Omental fat pad (tissue), 4 donors: ENCODE measurements at places on chromosomes 12 and 14. TPM values are rescaled to one million over a fixed set of nuclear protein-coding genes. Genes with fewer than 3 reads are reported as not detected.

- no peak for DNase-seq
Measured at GRCh38 chr14:24818058-24818822, 184.2 kb upstream of the GZMB start.

- DNase-seq, result no peak
Measured at GRCh38 chr12:47988073-47989022, 15.9 kb downstream of the COL2A1 start.

- no peak for DNase-seq
Measured at GRCh38 chr12:103969391-103969790, 3.7 kb downstream of the TDG start.

Gene LMNTD1
- not detected for total RNA-seq

Gene BHLHE41
- 4.6 TPM for total RNA-seq

GRCh38 chr12:50925342-50925651 is 27.0 kb upstream of the HIGD1C start:
- no peak for DNase-seq

DNA sequence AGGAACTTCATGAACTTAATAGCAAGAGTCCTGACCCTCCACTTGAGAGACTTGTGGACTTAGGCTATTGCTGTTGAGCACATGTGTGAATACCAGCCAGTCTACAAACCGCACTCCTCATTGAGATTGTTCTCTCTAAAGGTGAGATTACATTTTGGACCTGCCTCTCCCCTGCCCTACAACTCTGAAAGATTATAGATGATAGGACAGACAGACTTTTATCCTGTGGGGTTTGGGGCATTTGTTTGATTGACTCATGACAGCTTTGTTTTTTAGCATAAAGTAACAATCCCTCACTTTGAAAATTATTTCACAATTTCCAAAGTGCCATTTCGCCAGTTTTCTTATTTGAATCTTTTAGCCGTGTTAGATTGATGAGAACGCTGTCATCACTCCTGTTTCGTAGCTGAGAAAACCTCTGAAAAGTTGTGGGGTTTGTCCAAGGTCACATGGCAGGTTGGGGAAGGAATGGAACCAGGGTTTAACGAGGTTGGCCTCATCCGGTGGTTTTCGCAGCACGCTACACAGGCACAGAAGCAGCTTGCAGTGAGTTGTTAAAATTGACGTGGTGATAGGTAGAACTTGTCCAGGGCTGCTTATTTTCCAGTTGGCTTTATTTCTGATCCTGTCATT is 836 bp downstream of the EVL start:
- no peak for DNase-seq

- DNase-seq, result no peak
Measured at GRCh38 chr14:89638891-89639290, 221.9 kb upstream of the FOXN3 start.

GRCh38 chr12:66047411-66048021 is 83.0 kb downstream of the LLPH start:
- no peak for DNase-seq

DNA sequence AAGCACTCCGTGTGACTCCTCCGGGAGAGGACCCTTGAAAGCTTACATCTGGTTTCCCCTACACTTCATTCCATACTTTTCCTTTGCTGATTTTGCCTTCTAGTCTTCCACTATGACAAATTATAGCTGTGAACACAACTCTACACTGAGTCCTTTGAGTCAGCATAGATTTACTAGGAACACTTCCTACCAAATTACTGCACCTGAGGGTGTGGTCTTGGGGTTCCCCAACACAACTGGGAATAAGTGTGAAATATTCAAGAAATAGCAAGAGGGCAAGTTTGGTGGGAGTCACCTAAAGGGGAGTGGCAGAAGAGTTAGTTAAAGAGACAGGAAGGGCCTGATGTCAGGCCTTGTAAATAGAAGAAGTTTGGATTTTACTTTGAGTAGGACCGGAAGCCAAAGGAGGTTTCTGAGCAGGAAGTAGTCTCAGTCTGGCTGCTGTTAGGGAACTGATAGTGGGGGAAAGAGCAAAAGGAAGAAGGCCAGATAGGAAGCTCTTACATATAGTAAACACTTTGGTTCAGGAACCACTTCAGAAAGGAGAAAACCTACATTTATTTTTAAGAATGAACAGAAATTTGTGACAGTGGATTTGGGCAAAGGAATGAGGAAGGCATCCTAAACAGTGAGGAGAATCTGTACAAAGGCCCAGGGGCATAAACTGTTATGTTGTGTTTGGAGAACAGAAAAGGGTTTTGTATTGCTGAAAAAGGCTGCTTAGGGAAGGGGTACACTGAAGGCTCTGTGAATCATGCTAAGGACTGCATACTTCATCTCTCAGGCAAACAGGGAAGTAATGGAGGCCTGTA is 14.2 kb downstream of the SEL1L start:
- DNase-seq, result no peak

GRCh38 chr12:46523863-46524770 is 151.5 kb upstream of the SLC38A2 start:
- peak; percentile 32 for DNase-seq

- no peak for DNase-seq
Measured at GRCh38 chr12:102879144-102879763, 37.8 kb downstream of the PAH start.

Gene STX2
- total RNA-seq, result 30.6 TPM

DNA sequence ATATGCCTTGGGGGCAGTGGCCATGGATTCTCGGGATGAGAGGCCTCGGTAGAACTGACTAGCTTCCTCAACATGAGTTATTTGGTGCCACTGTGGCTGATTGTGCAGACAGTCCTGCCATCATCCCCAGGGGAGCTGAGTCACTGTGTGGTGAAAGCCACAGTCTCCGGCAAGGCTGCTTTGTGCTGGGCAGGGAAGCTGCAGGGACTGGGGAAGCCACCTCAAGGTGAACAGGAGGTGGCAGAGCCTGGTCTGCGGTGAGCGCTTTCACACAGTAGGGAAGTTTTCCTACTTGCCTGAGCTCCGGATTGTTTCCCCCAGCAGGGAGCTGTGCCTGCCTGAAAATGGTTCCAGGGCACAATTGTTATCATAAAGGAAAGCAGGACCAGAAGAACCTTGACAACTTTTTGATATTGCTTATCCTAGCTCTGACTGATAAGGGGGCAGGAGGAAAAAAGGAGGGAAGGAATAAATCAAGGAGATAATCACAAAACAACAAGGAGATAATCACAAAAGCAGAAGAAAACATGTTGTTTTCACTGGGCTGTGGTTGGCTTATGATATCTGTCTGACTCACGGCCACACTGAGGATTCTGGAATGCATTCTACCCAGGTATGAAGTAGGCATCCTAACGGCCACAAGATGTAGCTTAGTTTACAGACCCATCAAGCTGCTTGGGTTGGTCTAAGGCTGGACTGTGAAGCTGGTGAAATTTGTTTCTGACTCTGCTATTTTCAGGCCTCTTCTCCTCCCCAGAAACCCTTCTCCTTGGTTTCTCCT is 32.2 kb upstream of the GNG2 start:
- DNase-seq, result no peak
